ENCODE measurements at places on chromosomes 12 and 14.

DNA sequence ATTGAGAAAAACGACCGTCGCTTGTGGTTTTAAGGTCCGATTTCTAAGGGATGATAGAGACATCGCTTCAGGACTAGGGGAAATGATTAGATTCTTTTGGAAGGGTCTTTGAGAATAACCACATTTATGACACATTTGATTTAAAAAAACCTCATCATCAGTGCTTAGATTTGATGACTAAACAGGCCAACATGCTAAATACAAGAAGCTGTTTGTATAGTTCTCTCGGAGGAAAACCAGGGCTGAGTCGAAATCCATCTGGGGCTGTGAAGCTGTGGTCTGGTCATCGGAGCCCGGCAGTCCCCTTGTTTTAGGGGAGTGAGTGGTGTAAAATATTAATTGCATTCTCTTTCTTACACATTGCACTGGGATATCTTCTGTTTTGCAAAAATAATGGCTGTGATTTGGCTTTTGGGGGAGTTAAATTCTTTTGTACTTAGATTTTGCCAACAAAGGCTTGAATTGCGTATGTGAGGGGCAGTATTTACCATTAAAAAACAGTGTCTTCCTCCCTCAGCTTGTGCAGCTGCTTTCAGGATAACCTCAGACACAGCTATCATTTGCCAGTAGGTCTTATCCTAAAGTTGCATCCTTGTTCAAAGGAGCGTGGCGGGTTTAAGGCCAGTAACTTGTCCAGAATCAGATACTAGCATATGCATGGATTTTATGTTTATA lies 550 bp downstream of the GNG2 start:
- no peak for DNase-seq

DNA sequence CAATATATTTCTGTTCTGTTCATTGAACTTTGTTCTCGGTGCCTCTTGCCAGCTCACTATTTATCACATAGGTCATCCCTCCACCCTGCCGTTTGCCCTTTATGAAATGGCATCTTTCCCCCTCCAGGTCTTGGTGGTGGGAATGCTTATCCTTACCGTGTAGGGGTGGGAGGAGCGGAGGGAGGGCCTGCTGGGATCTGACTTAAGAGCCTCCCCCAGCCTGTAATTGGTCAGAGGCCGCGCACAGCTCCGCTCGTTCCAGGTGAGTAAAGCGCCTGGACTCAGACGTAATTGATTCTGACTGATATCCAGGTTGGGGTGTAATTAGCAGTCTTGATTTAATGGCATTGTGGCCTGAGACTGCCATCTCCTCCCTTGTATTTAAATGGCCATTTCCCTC lies 185.3 kb downstream of the TSPAN9 start:
- DNase-seq, result no peak

DNA sequence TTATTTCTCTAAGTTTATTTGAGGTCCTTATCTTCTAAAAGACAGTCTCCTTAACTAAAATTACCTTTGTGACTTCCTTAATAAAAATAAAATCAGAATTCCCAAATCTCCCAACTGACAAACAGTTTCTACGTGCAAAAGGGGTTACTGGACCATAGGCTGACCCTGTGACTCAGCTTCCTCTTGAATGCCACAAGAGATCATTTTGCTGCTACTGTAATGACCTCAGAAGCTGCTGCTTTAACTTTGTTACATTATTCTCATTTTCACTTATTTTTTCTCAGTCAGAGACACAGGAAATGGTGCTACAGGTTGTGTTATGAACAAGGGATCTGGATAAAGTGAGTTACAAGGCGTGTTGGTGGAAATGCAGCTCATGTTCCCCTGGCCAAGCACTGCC lies 132.2 kb upstream of the TMTC2 start:
- DNase-seq, result no peak

DNA sequence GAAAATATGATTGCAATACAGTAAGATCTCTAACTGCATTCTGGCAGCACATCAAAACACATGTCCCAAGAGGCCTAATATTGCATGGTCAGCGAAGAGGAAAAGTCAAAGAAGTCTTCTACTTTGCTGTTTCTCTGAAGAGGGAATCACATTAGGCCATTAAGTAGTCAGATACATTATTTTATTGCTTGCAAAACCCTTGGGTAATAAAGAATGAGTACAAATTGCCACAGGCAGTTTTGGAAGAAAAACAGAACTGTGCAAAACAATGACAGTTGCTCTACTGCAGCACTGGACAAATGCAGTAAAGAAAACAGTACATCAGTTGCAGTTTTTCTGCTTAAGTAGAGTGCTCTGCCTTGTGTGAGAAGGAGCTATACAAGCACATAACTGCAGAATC lies 211.9 kb downstream of the MED13L start:
- no peak for DNase-seq

All from D721Med (cell line).